ENCODE measurements at places on chromosomes 6 and 20. TPM values are rescaled to one million over a fixed set of nuclear protein-coding genes. Genes with fewer than 3 reads are reported as not detected.

The FAM209B gene
- total RNA-seq, result 0.95 TPM

DNA sequence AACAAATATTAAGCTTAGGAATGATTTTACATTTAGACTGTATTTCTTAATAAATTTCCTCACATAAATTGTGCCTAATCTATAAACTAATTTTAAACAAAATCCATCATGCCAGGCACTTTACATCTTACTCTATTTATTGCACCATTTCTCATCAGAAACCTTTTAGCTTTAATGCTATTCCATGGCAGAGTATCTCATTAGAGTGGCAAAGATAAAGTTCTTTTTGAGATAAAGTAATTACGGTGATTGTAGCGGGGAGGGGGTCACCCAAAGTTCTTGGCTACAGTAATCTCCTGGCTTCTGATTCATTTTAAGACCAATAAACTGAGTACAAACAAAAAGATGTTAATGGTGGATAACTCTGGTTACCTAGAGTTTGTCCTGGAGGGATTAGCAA lies 532.1 kb downstream of the PRKN start:
- no peak overlapping the region for H3K4me3 ChIP-seq
- no peaks in the 10 kb centered on the region for H3K27me3 ChIP-seq
- DNase-seq, result no peak

The HTR1B gene
- not detected for total RNA-seq

GRCh38 chr6:134190883-134191282 lies 127.0 kb downstream of the SGK1 start:
- DNase-seq, result no peak
- H3K27ac ChIP-seq, result no peak overlapping the region
- H3K4me3 ChIP-seq, result no peak overlapping the region
- H3K36me3 ChIP-seq, result no peaks in the 10 kb centered on the region
- H3K27me3 ChIP-seq, result no peaks in the 10 kb centered on the region

DNA sequence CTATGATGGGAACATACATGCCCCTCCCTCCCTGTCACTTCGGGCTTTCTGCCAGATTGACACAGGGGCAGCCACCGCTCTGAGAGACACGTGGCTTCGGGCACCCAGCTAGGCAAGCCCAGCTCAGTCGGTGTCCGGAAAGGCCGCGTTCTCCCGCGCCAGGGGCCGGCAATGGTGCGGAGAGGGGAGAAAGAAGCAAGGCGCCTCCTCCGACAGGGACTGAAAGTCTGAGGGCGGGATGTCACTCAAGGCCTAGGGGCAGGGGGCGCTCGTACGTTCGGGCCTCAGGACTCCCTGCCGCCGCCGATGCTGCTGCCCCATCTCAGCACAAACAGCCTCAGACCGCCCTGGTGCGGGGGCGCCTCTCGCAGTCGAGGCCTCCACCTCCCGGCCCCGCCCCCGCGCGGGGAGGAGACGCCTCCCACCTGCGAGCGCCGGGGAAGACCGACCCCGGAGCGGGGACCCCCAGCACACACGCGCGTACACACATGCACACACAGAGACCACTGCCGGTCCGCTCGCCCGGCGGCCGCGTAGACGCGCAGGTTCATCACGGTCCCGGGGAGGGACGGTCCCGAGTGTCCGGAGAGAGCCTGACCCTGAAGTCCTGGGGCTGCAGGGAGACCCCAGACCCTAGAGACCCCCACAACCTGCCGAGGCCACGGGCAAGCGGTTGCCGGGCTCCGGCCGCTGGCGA lies 1.9 kb downstream of the GRM4 start:
- peaks cover 18% of the 10 kb centered on the region for H3K4me1 ChIP-seq
- DNase-seq, result peak; percentile 64
- H3K27ac ChIP-seq, result no peak overlapping the region
- H3K27me3 ChIP-seq, result peaks cover 66% of the 10 kb centered on the region
- peak overlapping the region; percentile 21 for H3K4me3 ChIP-seq

DNA sequence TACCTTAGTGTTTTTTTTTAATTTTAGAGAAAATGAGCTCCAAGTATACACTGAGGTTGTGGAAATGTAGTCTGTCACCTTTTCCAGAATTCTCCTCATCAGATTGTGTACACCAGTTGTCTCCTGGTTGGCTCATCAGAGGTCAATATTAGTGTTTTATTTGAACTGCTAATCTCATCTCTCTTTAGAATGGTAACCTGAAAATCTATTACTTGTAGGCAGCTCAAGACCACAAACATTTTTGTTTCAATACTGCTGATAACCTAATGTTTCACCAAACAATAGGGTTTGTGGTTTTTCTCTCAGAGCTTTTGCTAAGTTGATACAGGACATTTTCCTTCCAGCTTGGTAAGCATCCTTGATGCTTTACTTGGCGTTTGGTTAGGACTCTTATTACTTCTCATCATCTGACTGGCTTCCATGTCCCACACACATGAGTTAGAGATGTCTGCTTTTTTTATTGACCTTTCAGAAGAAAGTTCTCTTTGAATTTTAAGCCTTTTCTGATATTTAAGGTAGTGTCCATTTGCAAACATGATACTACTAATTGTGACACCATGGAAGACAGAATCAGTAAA lies 15.1 kb downstream of the ADGRG6 start:
- no peak overlapping the region for H3K27ac ChIP-seq
- no peak overlapping the region for H3K4me3 ChIP-seq
- no peaks in the 10 kb centered on the region for H3K36me3 ChIP-seq

DNA sequence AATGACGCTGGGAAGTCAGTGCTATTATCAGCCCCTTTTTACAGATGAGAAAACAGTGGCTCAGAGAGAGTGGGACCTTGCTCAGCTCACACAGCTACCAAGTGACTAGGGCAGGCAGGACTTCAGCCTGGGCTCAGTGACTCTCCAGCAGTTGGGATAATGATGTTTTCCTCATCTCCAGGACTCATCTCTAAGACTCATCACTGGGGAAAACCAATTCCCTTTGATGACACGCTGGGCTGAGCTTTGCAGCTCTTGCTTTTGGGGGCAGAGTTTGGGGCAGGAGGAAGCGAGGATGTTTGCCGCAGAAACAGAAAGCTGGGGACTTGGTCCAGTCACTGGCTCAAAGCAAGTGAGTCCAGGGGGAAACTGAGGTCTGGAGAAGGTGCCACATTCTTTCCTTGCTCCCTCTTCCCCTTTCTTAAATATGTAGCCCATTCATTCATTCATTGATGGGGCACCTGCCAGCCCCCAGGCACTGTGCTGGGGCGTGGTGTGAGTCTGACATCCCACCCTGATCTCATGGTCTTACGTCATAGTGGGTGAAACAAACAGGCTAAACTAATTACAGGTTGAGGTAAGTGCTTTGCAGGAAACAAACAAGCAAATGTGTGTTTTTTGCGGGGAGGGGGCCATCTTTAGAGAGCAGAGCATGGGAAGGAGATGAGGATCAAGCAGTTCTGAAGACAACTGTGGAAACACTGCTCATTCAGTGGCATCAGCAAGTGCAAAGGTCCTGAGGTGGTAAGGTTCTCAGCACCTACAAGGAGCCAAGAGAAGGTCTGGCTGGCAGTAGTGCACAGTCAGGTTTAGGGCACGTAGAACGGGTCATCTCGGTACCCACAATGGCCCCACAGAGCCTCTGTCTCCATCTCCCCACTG lies 74.4 kb upstream of the PMEPA1 start:
- H3K4me1 ChIP-seq, result no peaks in the 10 kb centered on the region
- peaks cover 2% of the 10 kb centered on the region for H3K27me3 ChIP-seq
- no peak overlapping the region for H3K27ac ChIP-seq
- no peaks in the 10 kb centered on the region for H3K36me3 ChIP-seq
- DNase-seq, result no peak

DNA sequence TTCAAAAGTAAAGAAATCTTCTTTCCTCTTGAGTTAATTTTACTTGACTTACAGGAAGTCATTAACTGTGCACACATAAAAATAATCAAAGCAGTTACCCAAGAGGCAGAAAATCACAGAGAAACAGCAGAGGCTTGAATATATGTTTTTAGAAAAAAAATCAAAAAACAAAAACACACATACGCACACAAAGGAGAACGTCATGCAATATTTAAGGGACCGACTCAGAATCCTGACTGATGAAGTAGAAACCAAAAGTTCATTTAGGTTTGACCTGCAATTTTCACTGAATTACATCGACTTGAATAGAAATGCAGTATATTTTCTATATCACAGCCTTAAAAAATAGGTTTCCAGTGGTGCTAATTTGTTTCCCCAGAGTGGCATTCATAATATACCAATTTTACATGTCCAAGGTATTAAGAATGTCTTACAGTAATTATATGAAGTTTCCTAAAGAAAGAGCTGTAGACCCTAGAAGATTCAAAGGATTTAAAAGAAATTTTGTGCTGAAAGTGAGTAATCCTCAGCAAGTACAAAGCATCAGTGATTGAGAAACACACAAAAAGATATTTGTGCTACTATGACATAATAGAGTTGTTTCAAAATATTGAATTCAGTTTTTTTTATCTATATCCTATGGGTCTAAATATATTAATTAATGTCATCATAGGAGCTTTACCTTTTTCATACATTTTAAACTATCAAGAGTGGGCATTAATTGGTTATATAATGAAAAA lies 358.5 kb upstream of the RUNX2 start:
- H3K4me3 ChIP-seq, result peak overlapping the region; percentile 44
- no peaks in the 10 kb centered on the region for H3K27me3 ChIP-seq
- no peak for DNase-seq
- H3K36me3 ChIP-seq, result peaks cover 19% of the 10 kb centered on the region
- H3K4me1 ChIP-seq, result peaks cover 26% of the 10 kb centered on the region

The DSP gene
- 0.22 TPM for total RNA-seq

The NFATC2 gene
- 17.4 TPM for total RNA-seq

The EHMT2 gene
- total RNA-seq, result 33.0 TPM

GRCh38 chr6:163814494-163815364 lies 400.2 kb downstream of the QKI start:
- no peak for DNase-seq
- no peak overlapping the region for H3K27ac ChIP-seq
- no peaks in the 10 kb centered on the region for H3K36me3 ChIP-seq
- H3K27me3 ChIP-seq, result peaks cover 13% of the 10 kb centered on the region
- no peaks in the 10 kb centered on the region for H3K4me1 ChIP-seq

GRCh38 chr6:135162678-135163439 lies 18.2 kb upstream of the MYB start:
- no peak overlapping the region for H3K4me3 ChIP-seq
- H3K27me3 ChIP-seq, result no peaks in the 10 kb centered on the region
- peak overlapping the region; percentile 77 for H3K27ac ChIP-seq
- peak; percentile 56 for DNase-seq
- peaks cover 58% of the 10 kb centered on the region for H3K4me1 ChIP-seq

The SLCO4A1 gene
- total RNA-seq, result 22.6 TPM

Data from activated naive CD4-positive, alpha-beta T cell treated with anti-CD3 and anti-CD28 coated beads for 36 hours (primary cell).